A673 (cell line): ENCODE measurements at places on chromosomes 2 and 18. TPM values are rescaled to one million over a fixed set of nuclear protein-coding genes. Genes with fewer than 3 reads are reported as not detected.

DNA sequence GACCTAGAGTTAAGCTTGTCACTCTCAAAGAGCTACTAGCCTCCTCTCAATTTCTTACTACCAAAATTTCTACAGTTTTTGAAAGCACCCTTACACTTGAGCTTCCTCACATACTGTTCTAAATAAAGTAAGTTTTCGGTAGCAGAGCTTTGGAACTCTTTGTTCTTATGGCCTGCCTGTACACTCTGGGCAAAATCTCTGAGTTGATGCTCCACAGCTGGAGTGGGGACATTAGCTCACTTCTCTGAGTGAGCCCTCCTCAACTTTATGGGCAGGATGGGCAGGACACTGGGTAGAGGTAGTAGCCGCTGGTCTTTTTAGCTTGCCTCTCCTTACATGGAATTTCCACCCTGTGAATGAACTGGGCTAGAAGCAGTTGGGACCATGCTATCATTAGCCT lies 127.8 kb downstream of the FAM210A start:
- H3K4me1 ChIP-seq: no peaks in the 10 kb centered on the region
- H3K4me3 ChIP-seq: no peak overlapping the region
- no peak for DNase-seq
- no peaks in the 10 kb centered on the region for H3K27me3 ChIP-seq
- H3K27ac ChIP-seq: no peak overlapping the region

DNA sequence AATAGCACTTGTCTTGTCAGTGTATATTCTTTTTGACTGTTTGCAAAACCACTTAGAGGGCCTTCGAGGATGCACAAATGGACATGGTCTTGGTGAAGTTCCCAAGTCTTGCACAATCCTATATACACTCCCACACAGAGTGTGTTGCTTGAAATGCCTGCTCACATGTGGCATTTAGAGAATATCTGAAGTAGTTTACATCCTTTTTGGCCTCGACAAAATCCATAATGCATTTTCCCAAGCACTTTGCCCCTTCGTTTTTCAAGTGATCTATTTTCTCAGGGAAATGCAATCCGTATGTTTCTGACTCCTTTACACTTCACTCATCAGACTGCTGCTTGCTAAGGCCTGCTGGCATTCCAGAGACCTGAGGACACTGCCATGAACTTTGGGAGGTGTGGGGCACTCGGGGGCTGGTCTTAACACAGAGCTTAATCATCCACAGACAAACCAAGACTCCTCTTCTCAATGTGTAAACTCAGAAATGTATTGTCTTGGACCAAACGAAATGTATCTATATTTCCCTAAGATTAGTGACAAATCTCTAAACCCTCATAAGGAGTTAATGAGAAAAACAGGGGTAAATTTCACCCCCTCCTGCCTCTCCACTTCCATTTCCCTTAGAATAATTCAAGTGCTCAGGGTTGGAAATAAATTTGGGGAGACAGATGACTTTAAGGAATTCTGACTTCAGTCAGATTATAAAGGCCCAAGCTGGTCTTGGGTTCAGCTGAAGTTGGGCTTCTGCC lies 219.3 kb upstream of the APCDD1 start:
- H3K4me3 ChIP-seq: no peak overlapping the region
- no peaks in the 10 kb centered on the region for H3K27me3 ChIP-seq
- peaks cover 27% of the 10 kb centered on the region for H3K4me1 ChIP-seq
- no peak overlapping the region for H3K27ac ChIP-seq

DNA sequence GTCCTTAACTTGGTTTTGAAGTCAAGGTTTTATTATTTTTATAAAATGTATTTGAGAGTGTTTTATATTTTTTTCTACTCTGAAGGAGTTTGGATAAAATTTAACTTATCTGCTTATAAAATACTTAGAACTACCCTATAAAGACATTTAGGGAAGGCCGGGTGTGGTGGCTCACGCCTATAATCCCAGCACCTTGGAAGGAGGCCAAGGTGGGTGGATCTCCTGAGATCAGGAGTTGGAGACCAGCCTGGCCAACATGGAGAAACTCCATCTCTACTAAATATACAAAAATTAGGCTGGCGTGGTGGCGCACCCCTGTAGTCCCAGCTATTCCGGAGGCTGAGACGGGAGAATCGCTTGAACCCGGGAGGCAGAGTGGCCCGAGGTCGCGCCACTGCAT lies 486.4 kb downstream of the DSC3 start:
- no peaks in the 10 kb centered on the region for H3K4me1 ChIP-seq
- H3K4me3 ChIP-seq: no peak overlapping the region
- H3K27me3 ChIP-seq: no peaks in the 10 kb centered on the region
- H3K27ac ChIP-seq: no peak overlapping the region

DNA sequence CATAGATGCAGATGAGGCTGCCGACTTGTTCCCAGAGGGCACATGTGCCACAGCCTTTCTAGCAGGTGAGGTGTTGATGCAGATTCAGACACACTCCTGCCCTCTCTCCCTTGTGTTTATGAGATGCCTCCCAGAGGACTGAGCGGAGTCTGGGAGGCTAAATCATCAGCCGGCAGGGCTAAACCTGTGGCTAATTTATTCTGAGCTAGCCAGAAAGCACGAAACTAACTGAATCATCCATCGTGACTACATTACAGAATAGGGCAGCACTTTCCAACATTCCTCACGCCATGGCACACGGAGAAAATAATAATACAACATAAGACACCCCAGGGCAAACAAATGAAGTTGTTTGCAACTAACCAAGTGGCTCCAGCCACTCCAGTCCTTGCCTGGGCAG lies 101.7 kb upstream of the FZD7 start:
- peak; percentile 25 for DNase-seq
- H3K4me1 ChIP-seq: peaks cover 36% of the 10 kb centered on the region
- H3K36me3 ChIP-seq: no peaks in the 10 kb centered on the region

- H3K36me3 ChIP-seq: no peaks in the 10 kb centered on the region
- no peaks in the 10 kb centered on the region for H3K4me1 ChIP-seq
- H3K27ac ChIP-seq: no peak overlapping the region
- no peak for DNase-seq
- H3K4me3 ChIP-seq: no peak overlapping the region
Observed at GRCh38 chr2:21014364-21015280, 29.3 kb downstream of the APOB start.

GRCh38 chr2:235521844-235522243 lies 28.0 kb downstream of the AGAP1 start:
- peak; percentile 84 for DNase-seq
- no peaks in the 10 kb centered on the region for H3K27me3 ChIP-seq
- H3K4me1 ChIP-seq: peaks cover 16% of the 10 kb centered on the region
- H3K27ac ChIP-seq: no peak overlapping the region
- no peaks in the 10 kb centered on the region for H3K36me3 ChIP-seq

- DNase-seq: no peak
- no peak overlapping the region for H3K4me3 ChIP-seq
- no peaks in the 10 kb centered on the region for H3K36me3 ChIP-seq
- H3K4me1 ChIP-seq: no peaks in the 10 kb centered on the region
Observed at GRCh38 chr2:233184669-233185068, 66.8 kb upstream of the ATG16L1 start.

DNA sequence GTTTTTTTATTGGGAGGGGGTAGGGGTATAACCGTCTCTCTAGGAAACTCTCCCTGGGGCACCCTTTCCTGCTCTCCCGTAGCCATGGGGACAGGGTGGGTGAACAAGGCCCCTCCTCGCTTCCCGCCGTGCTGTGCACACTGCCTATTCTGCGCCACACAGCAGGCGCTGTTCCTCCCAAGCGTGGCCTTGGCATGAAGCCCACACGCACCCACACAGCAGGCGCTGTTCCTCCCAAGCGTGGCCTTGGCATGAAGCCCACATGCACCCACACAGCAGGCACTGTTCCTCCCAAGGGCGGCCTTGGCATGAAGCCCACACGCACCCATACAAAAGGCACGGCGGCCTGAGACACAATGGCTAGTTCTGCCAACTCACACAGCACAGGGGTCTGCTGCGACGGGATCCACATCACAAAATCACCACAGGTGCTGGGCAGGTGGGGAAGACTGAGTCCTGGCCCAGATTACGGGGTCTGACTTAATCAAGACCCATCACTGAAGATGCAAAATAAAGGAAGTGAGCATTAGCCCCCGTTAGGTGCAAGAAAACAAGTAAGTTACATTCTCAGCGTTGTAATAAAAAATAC lies 46.6 kb upstream of the TPO start:
- no peak overlapping the region for H3K27ac ChIP-seq
- H3K36me3 ChIP-seq: no peaks in the 10 kb centered on the region
- peaks cover 24% of the 10 kb centered on the region for H3K4me1 ChIP-seq

- H3K4me1 ChIP-seq: no peaks in the 10 kb centered on the region
- no peaks in the 10 kb centered on the region for H3K36me3 ChIP-seq
- DNase-seq: no peak
- no peaks in the 10 kb centered on the region for H3K27me3 ChIP-seq
- no peak overlapping the region for H3K4me3 ChIP-seq
Observed at GRCh38 chr2:8049851-8050571, 631.8 kb upstream of the ID2 start.

DNA sequence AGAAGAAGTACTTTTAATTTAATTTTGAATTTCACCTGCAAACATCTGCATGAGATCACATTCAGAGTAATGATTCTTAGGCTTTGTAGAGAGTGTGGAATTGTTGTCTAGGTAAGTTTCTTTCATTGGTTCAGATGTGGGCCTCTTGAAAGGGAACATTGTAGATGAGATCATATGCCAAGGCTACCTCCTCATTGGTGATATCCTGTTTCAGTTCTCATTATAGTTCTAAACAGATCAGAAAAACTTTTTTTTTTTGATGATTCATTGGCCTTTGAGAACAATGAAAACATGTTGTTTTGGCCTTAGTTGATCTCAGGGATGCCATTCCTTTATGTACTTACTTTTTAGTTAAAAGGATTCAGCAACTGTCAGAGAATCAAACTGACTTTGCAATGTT lies 44.5 kb downstream of the EML6 start:
- no peak overlapping the region for H3K27ac ChIP-seq
- no peaks in the 10 kb centered on the region for H3K27me3 ChIP-seq

- H3K4me1 ChIP-seq: no peaks in the 10 kb centered on the region
- no peaks in the 10 kb centered on the region for H3K36me3 ChIP-seq
- H3K27ac ChIP-seq: no peak overlapping the region
- H3K27me3 ChIP-seq: no peaks in the 10 kb centered on the region
Observed at GRCh38 chr18:22914633-22915032, 18.5 kb upstream of the RBBP8 start.

DNA sequence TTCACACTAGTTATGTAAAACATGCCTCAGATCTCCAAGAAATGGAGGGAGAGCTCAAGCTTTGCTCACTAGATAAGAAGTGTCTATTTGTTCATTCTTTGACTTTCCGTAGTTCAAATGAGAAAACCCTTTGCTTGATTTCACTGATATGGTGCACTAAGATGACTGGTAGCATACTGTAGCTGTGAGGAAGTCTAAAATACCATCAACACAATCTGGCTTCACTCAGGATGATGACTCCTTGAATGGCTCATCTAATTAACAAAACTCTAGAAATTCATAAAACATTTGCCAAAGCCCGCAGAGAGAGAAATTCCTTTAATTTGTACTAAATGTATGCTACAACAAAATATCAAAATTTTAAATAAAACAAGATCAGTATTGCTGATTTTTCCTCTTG lies 152.8 kb upstream of the STK17B start:
- DNase-seq: no peak
- no peak overlapping the region for H3K4me3 ChIP-seq
- H3K36me3 ChIP-seq: no peaks in the 10 kb centered on the region
- no peak overlapping the region for H3K27ac ChIP-seq

- H3K27me3 ChIP-seq: no peaks in the 10 kb centered on the region
- H3K27ac ChIP-seq: no peak overlapping the region
- no peak overlapping the region for H3K4me3 ChIP-seq
Observed at GRCh38 chr18:36543991-36544725, 246.6 kb downstream of the FHOD3 start.

- H3K27me3 ChIP-seq: peaks cover 40% of the 10 kb centered on the region
- no peak overlapping the region for H3K27ac ChIP-seq
- no peak for DNase-seq
Observed at GRCh38 chr18:57149531-57149930, 2.6 kb downstream of the BOD1L2 start.

DNA sequence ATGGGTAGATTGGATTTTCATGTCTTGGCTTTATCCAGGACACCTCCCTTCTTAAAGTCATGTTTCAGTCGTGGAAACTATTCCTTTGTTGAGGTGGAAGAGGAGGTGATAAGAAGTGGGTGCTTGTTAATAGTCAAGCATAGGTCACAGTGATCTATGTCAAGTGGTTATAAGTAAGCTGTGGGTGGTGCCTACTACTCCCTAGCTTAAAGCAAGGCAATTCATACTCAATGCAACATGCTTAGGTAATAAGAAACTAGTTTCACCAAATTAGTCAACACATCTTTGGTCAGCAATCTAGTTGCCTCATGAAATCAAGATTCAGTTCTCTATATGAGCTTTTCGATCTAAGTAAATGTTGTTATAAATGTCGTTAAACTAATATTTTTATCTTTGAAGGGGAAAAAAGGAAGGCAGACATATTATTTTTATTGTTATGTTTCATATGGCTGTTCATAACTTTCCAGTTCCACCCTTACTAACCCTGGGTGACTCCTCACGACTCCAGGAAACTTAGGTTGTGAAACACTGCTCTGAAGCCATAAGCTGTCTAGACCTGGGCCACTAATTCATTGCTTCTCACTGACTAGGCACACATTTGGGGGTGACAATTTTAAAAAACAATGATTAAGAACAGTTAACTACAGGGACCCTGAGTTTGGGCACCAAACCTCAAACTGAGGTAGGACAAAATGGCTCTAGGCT lies 5.8 kb upstream of the ABCB11 start:
- no peak for DNase-seq
- H3K36me3 ChIP-seq: no peaks in the 10 kb centered on the region
- no peaks in the 10 kb centered on the region for H3K27me3 ChIP-seq
- H3K27ac ChIP-seq: no peak overlapping the region
- H3K4me3 ChIP-seq: no peak overlapping the region
- H3K4me1 ChIP-seq: no peaks in the 10 kb centered on the region

The NEU2 gene
- not detected in 2 replicates for total RNA-seq

The LANCL1 gene
- 55.6 and 64.3 TPM in 2 replicates for total RNA-seq

The VWC2L gene
- not detected in 2 replicates for total RNA-seq

The TMEM17 gene
- 1.5 and 1.9 TPM in 2 replicates for total RNA-seq

The SRD5A2 gene
- total RNA-seq: not detected in 2 replicates

The EGR4 gene
- total RNA-seq: 1.9 and 2.0 TPM in 2 replicates

The DCDC2C gene
- total RNA-seq: 0.43 and 0.81 TPM in 2 replicates

The LBX2 gene
- total RNA-seq: 0.48 TPM in 1 of 2 replicates, not detected in the other

The EFEMP1 gene
- 0.15 TPM in 1 of 2 replicates, not detected in the other for total RNA-seq

The FBXO48 gene
- 2.0 and 2.6 TPM in 2 replicates for total RNA-seq

The LOXHD1 gene
- total RNA-seq: 25.5 and 26.4 TPM in 2 replicates

The CTNNA2 gene
- total RNA-seq: not detected in 2 replicates

The DYSF gene
- total RNA-seq: 0.04 and 0.24 TPM in 2 replicates

The APLF gene
- 5.5 and 6.4 TPM in 2 replicates for total RNA-seq
